Activated CD4-positive, alpha-beta T cell treated with anti-CD3 and anti-CD28 coated beads for 4 hours (primary cell): ENCODE measurements at places on chromosomes 4 and X.

DNA sequence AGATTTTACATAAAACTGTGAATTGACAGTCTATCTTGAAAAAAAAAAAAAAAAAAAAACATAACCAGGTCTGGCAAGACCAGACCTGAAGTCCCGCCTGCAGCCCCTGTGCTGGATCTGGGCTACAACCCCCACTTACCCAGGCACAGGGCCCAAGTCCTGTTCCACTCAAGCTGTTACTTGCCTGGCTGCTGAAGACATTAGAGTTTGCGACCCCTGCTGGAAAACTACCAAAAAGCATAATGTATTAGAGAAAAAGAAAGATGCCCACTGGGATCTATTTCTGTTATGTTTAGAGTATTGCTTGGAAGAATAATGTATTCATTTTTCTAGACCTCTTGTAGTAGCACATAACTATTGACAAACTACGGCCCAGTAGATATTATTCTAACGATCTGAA lies 4.7 kb downstream of the HS3ST1 start:
- DNase-seq, result no peak

DNA sequence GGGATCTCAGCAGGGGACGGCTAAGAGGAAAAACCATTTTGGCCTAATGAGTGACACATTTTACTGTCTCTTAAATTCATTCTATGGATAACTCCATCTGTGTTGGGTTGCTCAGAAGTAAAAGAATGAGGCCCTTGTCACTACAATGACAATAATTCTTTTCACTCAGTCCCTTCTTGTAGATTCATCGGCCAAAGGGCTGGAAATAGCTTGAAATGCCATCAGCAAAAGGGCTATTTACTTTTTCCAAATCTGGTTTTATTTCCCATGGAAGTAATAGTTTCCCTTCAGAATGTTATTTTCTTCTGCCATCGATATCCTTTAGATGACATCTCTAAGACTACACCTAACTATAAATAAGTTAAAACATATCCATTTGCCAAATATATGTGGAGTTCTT lies 7.4 kb downstream of the MEPE start:
- no peak for DNase-seq

DNA sequence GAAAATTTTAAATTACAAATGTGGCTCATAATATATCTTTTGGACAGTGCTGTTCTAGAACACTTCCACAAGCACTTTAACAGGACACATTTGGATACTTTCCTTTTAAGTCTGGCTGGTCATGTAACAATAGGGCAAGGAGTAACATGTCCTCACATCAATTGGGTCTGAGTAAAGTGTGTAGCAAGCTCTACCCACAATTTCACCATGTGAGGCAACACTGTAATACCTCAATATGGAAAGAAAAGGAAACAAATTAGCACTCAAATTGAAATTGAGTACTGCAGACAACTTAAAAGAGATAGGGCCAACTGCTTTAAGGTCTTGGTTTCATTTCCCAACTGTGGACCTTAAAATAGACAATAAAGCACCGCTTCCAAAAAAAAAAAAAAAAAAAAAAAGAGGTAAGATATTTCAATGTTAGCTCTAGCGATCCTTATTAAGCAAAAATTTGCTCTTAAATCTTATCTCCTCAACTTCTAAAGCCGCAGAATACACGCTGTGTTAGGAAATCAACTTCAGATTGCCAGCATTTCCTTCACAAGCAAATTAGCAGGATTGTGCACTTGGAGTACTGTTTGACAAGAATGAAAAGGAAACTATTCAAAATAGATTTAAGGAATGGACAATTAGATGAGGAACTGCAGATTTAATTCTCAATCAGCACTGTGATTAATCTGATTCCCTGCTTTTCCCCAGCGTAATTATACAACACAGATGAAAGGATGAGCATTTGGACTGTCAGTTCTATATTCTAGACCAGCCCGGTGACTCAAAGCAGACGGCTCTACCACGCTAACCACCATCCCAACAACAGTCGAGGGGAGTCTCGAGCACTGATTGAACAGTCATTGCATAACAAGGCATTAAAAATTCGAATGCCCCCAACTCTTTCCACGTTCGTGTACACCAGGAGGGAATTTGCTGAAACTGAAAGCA lies 1.6 kb downstream of the CASK start:
- DNase-seq, result peak; percentile 39

GRCh38 chr4:134624365-134624764 lies 422.8 kb upstream of the PABPC4L start:
- DNase-seq, result no peak

- DNase-seq, result no peak
These were observed 108.3 kb downstream of the CDS1 start for GRCh38 chr4:84691170-84691691.

DNA sequence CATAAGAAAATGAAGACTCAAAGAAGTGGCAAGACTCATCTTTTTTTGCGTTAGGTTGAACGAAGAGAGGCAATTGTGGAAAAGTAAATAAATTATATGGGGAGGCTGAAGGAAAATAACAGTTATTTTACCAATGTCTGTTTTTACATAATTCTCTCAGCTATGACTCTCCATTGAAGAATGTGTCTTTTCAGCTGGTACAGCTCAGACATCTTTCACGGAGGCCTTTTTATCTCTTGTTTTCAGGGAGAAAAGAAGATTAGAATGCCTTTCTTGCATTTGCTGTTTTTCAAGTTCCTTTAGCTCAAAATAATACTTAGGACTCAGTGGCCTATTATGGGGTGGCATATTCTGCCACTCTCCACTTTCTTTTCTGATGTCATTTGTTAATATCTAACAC lies 153.0 kb downstream of the ADAM29 start:
- no peak for DNase-seq

- no peak for DNase-seq
These were observed 459.7 kb upstream of the TRAM1L1 start for GRCh38 chr4:117545039-117545438.

DNA sequence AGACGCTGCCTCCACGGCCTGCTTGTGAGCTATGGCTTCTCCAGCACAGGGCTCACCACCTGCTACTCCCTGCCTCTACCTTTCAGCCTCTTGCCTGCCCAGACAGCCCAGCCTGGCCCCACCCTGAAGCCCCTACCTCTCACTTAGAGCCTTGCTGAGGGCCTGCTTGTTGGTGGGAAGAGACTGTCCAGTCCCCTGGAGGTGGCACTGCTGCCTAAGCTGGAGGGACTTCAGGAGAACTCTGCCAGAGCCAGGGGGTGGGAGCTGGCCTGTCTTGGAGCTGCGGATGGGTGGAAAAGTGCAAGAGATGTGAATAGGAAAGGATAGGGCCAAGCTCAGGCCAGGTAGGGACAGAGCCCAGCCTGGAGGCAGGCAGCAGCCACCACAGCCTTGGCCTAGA lies 2.7 kb upstream of the ZNF185 start:
- no peak for DNase-seq

DNA sequence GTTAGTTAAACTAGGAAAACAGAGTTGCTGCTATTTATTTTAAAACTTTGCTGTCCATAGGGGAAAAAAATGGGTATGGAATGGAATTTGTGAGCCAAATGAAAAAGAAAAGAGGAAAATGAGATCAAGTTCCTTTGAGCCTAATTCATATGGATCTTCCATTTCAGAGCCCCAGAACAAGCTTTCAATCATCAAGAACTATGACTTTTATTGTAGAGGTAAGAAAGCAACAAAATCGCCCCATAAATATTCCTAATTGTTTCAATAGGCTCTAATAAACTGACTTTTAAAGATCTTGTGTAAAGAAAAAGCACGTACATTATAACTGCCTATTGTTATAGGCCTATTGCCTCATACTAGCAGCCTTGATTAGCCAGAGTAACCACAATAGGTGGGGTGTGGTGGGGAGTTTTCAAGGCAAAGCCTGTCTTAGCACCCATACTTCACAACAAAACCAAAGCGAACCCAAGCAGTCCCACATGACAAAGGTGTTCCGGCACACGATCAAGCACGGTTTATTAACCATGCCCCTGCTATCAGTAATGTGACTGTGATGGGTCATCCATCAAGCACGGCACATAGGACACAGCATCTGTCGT lies 44.4 kb downstream of the RBM47 start:
- no peak for DNase-seq

DNA sequence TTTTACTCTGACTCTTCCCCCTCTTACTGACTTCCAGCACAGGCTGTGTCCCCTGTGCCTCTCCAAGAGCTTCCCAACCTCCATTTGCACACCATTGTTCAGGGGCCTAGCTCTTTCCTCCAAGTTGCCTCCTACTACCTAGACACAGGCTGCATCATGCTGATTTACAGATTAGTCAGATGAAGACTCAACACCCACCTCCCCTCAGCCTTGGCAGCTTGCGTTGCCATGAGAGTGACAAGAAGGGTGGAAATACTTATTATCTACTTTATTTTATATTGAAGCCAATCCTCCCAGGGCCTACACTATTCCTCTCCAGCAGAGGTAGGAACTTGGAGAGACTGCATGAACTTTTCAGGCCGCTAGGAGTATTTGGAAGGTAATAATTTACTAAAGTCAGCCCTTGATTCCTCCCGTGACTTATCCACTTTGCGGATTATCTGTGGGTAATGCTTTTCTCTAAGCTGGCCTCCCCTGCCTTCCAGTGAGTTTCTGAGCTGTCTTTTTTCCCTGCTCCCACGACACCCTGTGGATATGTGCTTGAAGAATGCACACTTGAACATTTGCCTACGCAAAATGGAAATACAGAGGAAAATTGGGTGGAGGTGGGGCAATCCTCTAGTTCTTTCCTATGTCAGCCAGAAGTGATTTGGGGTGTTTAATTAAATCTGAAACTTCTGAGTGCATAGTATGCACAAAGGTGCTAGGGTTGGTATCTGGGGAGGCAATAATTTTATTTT lies 74.1 kb upstream of the TMEM164 start:
- no peak for DNase-seq

DNA sequence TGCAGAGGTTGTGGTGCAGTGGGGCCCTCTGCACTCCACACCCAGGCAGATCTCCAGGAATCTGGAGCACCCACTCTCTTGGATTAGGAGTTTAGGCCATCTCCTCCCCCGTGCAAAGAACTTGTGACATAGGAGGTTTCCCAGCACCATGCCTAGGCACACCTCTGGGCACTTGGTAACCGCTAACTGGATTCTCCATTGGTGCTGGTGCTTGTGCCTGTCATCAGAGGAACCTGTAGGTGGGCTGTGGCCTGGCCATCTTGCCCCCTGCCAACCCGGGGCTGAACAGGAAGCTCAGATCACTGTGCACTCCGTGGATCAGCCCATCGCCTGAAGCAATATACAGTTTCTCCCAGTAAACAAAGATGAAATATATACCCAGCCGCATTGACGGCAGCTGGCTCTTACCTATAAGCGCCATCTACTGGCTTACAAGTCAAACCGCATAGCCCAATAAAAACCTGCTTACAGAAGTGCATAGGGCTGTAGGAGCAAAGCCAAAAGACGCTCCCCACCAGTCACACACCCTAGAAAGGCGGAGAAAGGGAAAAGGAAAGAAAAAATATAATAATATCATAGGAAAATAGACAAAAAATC lies 19.1 kb upstream of the TEX13B start:
- DNase-seq, result peak; percentile 30

DNA sequence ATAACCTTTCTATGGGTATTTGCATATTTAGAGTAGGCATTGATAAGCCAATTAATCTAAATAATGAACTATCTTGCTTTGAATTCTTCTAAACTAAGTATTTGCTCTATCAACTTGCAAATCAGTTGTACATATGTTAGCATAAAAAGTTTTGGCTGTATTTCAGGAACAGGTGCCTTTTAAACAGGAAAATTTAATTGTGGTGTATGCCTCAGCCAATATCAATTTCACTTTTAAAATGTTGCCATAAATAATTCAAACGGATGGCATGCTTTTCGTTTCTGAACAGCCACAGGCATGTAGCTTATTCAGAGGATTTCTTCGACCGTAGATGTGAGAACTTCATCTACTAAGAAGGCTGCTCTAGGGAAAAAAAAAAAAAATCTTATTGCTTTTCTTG lies 99.9 kb downstream of the DCLK2 start:
- no peak for DNase-seq
